ENCODE measurements at places on chromosomes 4 and X. TPM values are rescaled to one million over a fixed set of nuclear protein-coding genes. Genes with fewer than 3 reads are reported as not detected.

The MAGEA10 gene
- total RNA-seq, result not detected

The NR0B1 gene
- not detected for total RNA-seq

The SLC39A8 gene
- 6.7 TPM for total RNA-seq

The SRPX gene
- 104 TPM for total RNA-seq

The HELT gene
- total RNA-seq, result not detected

The GPR34 gene
- not detected for total RNA-seq

The GPRASP1 gene
- total RNA-seq, result 2.1 TPM

The WFS1 gene
- total RNA-seq, result 48.2 TPM

The TRIM61 gene
- 0.22 TPM for total RNA-seq

The LUZP4 gene
- total RNA-seq, result not detected

The RADX gene
- 0.09 TPM for total RNA-seq
